ENCODE measurements at places on chromosomes 5 and 9.

GRCh38 chr5:143760755-143761154 lies 51.2 kb upstream of the HMHB1 start:
- DNase-seq, result no peak

- no peak for DNase-seq
Observed at GRCh38 chr9:107755246-107755645, 265.7 kb upstream of the KLF4 start.

DNA sequence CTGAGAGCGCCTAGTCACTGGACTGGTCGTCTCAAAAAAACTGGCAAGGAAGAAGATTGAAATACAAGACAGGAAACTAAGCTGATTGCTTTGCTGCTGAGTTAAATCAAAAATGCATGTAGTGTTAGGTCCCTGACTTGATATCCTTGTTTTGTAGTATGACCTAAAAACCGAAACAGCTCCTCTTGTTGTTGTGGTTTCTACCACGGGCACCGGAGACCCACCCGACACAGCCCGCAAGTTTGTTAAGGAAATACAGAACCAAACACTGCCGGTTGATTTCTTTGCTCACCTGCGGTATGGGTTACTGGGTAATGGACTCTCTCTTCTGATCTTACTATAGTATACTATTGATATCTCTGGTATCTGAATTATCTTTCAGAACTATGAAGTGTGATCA lies 4.3 kb downstream of the MTRR start:
- DNase-seq, result no peak

DNA sequence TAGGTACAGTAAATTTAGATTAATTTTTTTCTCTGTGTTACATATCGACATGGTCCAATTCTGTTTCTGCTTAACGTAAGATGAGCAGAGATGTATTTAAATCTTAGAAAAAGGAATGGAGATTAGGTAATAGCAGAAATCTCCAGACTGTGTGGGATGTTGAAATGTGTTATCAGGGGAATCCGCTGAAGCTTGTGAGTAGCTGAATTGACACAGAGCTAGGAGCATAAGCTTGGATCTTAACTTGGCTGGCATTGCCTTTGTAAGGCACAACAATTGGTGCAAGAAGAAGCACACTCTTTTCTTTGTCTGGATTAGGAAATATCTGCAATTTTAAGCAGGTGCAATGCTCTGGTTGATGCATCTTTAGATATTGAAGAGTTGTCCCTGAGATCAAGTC lies 53.1 kb downstream of the PLPPR1 start:
- DNase-seq, result no peak

- DNase-seq, result no peak
Observed at GRCh38 chr5:134582281-134582680, 50.3 kb downstream of the SAR1B start.

DNA sequence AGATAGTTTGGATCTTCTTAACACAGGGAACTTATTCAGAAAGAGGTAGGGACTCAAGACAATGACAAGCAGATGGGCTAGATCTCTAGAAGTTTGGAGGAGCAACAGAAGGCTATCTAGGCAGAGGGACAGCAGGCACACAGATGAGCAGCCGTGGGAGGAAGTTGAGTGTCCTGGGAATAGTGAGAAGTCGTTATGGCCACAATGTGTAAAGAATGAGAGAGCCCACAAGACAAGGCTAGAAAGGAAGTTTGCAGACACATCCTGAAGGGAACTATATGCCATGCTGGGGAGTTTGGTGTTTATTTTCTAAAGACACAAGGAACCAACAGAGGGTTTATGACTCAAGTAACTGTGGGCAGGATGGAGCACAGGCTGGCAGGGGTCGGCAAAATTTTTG lies 160.6 kb downstream of the PALM2AKAP2 start:
- DNase-seq, result no peak

- no peak for DNase-seq
Observed at GRCh38 chr5:119312403-119312802, 43.4 kb upstream of the TNFAIP8 start.

Measured in head of caudate nucleus (tissue), 42 donors.